ENCODE measurements at places on chromosomes 2 and 18. TPM values are rescaled to one million over a fixed set of nuclear protein-coding genes. Genes with fewer than 3 reads are reported as not detected.

GRCh38 chr18:35143622-35144596, 96.9 kb upstream of the ZNF397 start:
- DNase-seq, result peak; percentile 60

DNA sequence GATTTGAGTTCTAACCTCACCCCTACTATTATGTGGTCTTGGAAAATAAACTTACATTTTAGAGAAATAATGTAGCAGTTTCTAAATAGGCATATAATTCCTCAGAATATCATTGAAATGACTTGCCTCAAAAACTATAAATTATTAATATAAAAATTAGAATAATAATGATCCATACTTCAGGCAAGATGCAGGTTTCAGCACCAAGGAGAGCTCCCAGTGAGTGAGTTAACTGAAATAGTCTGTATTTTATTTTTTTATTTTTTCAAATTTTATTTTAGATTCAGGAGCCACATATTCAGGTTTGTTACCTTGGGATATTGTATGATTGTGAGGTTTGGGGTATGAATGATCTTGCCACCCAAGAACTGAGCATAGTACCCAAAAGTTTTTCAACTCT, 472.2 kb upstream of the DCC start:
- DNase-seq, result no peak

GRCh38 chr2:55891671-55892094, 31.9 kb downstream of the EFEMP1 start:
- DNase-seq, result no peak

GRCh38 chr18:66662632-66663031, 58.7 kb upstream of the CDH19 start:
- DNase-seq, result no peak

- no peak for DNase-seq
Measured at GRCh38 chr18:33923980-33924379, 300.7 kb downstream of the NOL4 start.

DNA sequence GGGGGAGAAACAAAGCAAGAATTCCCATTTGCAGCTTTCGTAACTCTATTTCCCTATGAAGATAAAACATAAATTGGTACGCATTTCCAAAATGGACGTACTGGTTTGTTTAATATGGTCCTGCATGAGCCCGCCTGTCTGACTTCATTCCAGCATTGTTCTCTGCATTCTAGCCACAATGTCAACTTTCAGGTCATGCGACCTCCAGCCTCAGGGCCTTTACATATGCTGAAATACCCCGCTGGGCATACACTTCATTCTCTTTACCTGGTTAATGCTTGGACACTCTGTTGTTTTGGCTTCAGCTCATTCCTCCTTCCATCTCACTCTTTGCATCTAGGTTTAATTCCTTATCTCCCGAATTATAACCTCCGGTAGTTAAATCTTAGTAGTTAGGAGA, 103.7 kb upstream of the DNMT3A start:
- no peak for DNase-seq

DNA sequence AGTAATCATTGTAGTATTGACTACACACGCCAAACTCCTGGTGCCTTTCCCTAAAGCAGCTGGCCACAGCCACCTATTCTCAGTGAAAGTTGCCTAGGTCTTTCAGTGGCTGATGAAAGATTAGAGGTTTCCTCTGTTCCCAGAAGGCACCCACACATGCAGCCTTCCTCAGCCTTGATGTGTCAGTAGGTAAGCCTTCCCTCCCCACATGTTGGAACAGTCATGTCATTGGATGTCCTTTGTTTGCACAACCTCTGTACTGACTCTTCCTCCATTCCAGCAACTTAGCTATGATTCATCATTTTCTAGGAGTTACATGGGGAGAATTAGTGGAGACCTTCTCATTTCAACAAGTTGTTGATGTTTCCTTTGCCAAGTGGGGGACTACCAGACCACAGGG, 630.8 kb upstream of the SLC39A10 start:
- DNase-seq, result peak; percentile 3

- DNase-seq, result no peak
Measured at GRCh38 chr2:227653419-227653818, 13.2 kb upstream of the SCYGR5 start.

GRCh38 chr2:11344956-11345677, 681 bp upstream of the ROCK2 start:
- peak; percentile 11 for DNase-seq

DNA sequence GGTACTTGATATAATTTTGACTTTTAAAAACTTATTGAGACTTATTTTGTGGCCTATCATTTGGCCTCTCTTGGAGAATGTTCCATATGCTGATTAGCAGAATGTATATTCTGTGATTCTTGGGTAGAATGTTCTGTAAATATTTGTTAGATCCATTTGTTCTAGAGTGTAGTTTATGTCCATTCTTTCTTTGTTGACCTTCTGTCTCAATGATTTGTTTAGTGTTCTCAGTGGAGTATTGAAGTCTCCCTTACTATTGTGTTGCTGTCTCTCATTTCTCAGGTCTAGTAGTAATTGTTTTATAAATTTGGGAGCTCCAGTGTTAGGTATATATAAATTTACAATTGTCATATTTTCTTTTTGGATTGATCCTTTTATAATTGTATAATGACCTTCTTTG, 349.6 kb upstream of the CWC22 start:
- no peak for DNase-seq

DNA sequence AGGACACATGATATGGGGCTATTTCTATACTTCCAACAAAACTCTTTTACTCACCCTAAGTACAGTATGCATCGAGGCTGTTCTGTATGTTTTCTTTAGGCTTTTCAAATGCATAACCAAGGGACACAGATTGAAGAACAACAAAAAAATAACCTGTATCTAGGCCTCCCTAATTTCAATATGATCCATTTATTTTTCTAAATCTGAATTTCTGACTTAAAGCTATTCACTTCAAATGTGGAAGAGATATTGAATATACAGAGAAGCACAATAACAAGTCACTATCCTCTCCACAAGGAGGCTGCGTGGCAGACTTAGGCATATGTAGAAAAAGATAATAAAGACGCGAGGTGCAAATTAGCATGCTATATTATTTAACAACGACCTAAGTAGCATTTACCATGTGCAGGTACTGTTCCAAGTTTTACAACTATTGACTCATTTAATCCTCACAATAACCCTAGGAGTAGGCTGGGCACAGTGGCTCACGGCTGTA, 39.3 kb upstream of the MFF start:
- DNase-seq, result no peak

GRCh38 chr2:201644001-201644400, 698 bp upstream of the TMEM237 start:
- DNase-seq, result no peak

DNA sequence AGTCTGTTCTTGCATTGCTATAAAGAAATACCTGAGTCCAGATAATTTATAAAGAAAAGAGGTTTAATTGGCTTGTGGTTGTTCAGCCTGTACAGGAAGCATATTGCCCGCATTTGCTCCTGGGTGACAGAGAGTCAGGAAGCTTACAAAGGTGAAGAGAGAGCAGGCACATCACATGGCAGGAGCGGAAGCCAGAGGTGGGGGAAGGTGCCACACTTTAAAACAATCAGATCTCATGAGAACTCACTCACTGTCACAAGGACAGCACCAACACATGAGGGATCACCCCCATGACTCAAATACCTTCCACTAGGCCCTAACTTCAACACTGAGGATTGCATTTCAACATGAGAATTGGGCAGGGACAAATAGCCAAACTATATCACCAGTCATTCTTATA, 124.8 kb upstream of the COL5A2 start:
- no peak for DNase-seq

GRCh38 chr2:233059797-233060500, at the start of gene INPP5D:
TSS of gene INPP5D (plus strand) at chr2:233060342. CDS start at chr2:233060479, 137 bp downstream.
- no peak for DNase-seq

SERPINB4 gene
- not detected for total RNA-seq

TFCP2L1 gene
- total RNA-seq, result 21.1 TPM

ALPG gene
- not detected for total RNA-seq

RBM43 gene
- total RNA-seq, result 5.2 TPM

SRBD1 gene
- total RNA-seq, result 14.4 TPM

KIF1A gene
- total RNA-seq, result 280 TPM

ZNF521 gene
- not detected for total RNA-seq

CHST9 gene
- 56.9 TPM for total RNA-seq

FSIP2 gene
- 0.27 TPM for total RNA-seq

RAB27B gene
- total RNA-seq, result 38.3 TPM

SLC5A7 gene
- total RNA-seq, result not detected

SLC9A2 gene
- total RNA-seq, result 5.7 TPM
